ENCODE measurements at places on chromosomes 3 and 15.

GRCh38 chr3:196096382-196096953, 14.6 kb upstream of the TFRC start:
- DNase-seq, result no peak

- no peak for DNase-seq
Observed at GRCh38 chr15:40582726-40583246, 11.3 kb upstream of the KNL1 start.

DNA sequence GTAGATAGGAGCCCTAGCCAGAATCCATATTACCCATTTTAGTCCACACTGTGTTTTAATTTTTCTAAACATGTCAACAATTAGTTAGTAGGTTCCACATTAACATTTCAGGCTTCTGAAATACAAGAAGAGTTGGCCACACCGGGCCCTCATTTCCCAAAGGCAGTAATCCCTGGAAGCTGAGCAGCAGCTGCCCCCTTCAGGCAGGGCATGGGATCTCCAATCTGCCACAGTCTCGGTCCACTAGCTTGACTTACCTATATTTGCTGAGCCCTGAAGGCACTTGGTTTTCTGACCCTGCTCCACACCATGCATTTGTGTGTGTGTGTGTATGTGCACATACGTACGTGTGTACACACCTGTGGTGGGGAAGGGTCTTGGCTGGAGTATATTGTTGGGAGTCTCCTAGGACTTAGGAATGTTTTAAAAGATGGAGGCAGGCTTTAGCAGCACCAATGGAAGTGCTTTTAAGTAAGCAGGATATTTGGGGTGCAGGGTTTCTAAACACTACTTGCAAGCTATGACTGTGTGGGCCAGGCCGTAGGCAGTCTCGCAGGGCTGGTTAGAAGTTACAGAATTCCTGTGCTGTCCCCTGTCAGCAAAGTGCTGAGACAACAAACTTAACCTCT, 71.2 kb upstream of the SOX14 start:
- no peak for DNase-seq

- DNase-seq, result no peak
Observed at GRCh38 chr15:27127815-27128570, 157.0 kb downstream of the GABRG3 start.

- no peak for DNase-seq
Observed at GRCh38 chr15:89138999-89139612, 50.9 kb downstream of the ABHD2 start.

GRCh38 chr3:189586941-189587663, 44.1 kb upstream of the TP63 start:
- no peak for DNase-seq
